AG10803 (cell line): ENCODE measurements at places on chromosomes 7 and 10.
A peak's percentile ranks its signal among the peaks of the same experiment; 100 is the strongest.

DNA sequence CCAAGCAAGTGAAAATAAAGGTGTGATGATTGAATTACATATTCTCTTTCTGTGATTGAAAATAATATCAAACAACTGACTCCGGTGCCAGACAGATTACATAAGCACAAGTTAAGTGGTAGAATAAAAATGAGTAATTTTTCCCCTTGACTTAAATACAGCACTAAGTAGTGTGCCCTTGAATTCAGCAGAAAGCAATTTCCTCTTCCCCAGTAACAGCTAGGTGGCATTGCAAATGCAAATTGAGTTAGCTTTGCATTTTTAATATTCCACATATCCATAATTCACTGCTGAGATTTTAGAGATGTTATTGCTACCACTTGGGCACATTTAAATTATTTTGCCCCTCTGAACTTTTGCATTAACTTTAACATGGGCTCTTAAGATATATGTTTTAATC is 89.8 kb upstream of the NPVF start:
- no peak for DNase-seq

DNA sequence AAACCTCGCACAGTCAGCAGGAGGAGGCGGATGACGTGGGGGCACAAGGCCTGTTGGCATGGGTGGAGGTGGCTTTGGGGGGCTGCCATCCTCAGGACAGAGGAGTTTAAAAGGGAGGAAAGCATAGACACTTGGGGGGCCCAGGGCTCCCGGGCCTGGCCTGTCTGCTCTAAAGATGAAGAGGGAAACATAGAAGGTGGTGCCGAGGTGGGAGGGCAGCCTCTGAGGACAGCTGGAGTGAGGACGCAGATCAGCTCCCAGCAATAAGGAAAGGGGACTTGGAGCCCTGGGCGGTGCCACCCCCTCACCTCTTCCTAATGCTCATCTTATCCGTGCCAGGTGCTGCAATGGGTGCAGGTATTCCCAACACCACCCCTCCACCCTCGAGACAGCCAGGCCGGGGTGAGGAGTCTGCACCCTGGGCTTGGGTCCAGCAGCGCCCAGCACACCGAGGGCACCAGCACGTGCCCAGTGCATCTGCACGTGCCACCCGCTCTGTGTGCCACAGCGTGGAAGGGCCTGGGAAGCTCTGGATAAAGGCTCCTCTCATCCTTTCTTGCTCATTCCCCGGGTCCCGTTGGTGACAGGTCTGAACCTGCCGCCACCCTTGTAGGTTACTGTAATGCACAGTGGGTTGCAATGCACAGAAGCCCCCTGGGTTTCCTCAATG is 566.0 kb upstream of the FOXK1 start:
- no peak for DNase-seq

DNA sequence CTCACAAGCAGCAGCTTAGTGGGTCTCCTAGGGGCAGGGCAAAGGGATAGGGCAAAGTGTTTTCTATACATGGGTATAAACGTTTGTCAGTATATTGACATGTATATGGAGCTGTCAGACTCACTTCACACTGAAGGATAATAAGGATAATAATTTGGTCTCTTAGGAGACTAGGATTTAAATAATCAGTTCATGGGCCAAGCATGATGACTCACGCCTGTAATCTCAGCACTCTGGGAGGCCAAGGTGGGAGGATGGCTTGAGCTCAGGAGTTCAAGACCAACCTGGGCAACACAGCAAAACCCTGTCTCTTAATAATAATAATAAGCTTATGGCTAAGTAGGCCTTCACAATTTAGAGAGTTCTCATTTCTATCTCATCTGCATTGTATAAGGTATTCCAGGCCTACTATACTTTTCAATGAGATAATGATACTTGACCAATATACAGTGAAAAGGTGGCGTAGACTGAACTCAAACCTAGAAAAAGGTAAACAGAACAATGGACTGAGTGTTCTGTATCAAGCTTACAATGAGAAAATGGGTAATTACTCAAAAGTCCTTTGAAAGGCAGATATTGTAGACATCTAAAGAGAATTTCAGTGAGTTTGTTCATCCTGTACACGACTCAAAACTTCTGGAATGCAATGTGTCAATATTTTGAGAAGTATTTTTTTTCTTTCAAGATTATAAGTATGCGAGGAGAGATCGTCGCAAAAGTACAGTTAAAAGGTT is 7.0 kb downstream of the GSAP start:
- peak; percentile 35 for DNase-seq

GRCh38 chr10:78378192-78378591 is 344.5 kb downstream of the RPS24 start:
- DNase-seq: no peak

GRCh38 chr7:50119815-50120637 is 27.0 kb upstream of the ZPBP start:
- no peak for DNase-seq

- no peak for DNase-seq
These were observed 87.5 kb upstream of the ANLN start for GRCh38 chr7:36301914-36302771.

- DNase-seq: no peak
These were observed 683.5 kb upstream of the GALNT17 start for GRCh38 chr7:70448312-70448906.

DNA sequence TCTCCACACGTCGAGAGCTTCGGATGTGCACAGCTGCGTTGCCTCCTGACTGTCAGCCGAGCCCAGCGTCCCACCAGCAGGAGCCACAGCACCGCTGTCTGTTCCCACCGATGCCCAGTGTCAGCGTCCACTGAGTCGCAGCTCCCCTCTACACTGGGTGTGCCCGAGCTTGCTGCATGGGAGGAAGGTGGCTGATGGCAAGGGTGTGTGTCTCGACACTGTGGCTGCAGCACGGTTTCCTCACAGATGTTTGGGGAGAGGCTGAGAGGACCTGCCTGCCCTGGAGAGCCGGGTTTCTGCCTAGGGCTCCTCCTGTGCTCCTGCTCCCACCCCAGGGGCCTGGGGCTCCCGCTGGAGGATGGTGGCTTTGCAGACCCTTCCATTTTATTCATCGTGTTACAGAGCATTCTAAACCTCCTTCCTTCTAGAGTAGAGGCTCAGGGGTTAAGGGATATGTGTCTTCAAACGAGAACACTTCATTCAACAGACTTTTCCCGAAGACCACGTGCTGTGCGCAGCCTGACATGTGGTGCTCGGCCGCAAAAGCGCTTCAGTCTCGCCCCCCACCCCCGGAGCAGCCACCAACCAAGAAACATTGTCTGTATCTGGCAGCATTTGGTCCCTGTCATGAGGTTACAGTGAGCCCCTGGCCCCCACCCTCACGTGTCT is 384.8 kb downstream of the DNAJB6 start:
- DNase-seq: no peak

GRCh38 chr10:1369197-1369596 is 313.0 kb downstream of the WDR37 start:
- no peak for DNase-seq

- DNase-seq: no peak
These were observed 603.2 kb downstream of the LRMDA start for GRCh38 chr10:76034353-76035205.

DNA sequence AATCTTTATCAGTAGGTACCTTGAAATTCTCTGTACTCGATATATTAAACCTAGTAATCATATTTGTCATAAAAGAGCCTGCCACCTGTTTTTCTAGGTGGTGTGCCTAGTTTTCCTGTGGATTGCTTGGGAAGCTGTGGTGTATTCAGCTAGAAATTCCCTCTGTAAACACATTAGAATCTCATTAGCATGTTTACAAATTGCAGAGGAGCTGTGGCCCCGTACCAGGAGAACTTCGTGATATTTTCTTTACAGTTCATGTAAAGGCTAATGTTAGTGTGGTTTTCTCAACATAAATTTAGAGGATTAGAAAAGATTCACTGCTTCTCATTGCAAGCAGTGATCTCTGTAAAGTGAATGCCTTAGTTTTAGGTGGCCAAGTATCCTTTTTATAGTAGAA is 144.7 kb downstream of the CCSER2 start:
- DNase-seq: no peak

DNA sequence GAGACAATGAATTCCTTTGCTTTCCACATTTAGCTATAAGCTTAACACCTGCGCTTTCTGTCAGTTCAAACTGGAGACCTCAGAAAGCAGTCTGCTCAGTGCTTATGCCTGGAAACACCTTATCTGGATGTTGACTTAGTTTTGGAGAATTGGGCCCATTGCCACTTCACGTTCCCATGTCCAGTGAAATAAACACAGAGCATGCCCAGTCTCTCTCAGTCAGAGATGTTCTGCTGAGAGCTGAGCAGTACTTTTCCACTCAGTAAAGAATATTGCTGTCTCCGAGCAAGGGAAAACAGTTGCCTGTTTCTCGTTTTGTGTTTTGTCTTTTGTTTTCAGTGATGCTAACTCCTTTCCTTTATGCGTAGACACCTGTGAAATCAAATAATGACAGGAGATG is 83.2 kb upstream of the PRR15 start:
- DNase-seq: no peak

DNA sequence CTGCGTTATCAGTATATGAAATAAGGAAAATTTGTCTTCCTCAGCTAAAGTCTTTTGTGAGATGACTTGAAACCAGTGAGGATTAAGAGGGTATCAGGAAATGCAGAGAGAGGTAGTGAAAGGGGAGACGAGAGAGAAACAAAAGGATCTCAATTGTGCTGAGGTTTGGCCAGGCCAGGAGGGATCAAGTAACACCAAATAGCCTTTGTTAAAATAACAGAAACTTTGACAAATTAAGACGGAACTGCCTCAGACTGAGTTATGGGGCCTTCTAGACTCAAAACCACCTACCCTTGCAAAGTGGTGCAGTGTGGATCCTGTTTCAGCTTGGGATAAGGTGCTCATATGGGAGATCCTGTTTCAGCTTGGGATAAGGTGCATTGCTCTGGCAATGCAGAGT is 263.1 kb downstream of the CREB5 start:
- DNase-seq: no peak

- DNase-seq: no peak
These were observed 14.6 kb upstream of the INSYN2A start for GRCh38 chr10:127210936-127211466.

DNA sequence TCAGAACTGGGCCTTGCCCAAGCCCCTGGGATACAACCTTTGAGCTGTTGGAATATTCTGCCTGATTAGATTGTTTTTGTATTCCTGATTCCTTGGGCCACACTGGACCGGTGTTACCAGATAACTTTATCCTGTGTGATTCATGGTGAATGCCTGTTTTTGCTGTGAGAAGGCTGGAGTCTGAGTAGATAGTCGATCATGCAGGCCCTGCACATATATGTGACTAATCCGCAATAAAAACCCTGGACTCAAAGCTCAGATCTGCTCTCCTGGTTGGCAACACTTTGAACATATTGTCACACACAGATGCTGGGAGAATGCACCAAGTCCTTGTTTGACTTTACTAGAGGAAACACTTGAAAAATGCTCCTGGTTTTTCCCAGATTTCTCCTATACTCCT is 183.9 kb upstream of the MBL2 start:
- DNase-seq: no peak
